ENCODE measurements at places on chromosomes 4 and X.

DNA sequence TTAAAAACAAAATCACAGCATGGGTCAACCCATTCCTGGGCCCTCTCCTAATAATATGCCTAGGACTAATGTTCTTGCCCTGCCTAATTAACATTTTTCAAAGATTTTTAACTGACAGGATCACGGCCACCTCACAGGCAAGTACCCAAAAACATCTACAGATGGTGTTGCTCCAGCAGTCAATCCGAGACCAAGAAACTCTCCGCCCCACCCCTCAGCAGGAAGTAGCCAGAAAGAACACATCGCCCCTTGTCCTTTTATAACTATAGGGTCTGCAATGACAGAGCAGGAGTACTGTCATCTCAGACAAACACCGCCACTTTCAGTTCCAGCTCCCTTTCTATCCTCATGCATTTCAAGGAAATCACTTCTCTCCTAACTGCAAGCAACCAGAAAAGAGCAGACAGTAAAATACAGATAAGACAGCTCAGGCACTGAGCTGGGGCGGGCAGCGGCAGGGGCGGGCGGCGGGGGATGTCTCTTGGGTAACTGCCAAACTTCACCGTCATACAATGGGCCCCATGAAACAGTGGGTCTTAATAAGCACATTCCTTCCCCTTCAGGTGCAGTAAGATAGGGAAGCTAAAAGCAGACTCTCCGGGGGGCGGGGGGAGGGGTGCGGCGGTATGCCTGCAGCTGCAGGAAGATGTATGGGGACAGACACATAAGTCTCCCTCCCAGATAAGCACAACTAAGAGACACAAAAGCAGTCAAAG, 67.4 kb downstream of the ZNF182 start:
- DNase-seq, result no peak

- DNase-seq, result no peak
Observed at GRCh38 chr4:139674875-139675550, 9.4 kb downstream of the MGST2 start.

DNA sequence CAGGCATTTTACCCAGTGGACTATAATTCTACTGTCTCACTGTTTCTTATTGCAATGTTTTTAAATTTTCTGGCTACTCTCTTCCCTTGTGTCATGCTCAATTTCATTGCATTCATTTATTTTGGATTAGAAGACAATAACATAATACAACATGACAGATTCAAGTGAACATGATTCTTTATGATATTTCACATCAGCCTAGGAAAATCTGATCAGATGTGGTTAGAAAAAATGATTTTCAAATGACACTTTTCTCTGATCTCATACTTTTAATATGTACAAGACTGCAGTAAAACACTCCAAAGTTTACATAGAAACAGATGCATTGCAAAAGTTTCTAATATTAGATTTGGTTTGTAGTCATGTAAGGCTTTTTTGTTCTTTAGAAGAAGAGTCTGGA, 586.0 kb downstream of the ACTRT1 start:
- DNase-seq, result no peak

DNA sequence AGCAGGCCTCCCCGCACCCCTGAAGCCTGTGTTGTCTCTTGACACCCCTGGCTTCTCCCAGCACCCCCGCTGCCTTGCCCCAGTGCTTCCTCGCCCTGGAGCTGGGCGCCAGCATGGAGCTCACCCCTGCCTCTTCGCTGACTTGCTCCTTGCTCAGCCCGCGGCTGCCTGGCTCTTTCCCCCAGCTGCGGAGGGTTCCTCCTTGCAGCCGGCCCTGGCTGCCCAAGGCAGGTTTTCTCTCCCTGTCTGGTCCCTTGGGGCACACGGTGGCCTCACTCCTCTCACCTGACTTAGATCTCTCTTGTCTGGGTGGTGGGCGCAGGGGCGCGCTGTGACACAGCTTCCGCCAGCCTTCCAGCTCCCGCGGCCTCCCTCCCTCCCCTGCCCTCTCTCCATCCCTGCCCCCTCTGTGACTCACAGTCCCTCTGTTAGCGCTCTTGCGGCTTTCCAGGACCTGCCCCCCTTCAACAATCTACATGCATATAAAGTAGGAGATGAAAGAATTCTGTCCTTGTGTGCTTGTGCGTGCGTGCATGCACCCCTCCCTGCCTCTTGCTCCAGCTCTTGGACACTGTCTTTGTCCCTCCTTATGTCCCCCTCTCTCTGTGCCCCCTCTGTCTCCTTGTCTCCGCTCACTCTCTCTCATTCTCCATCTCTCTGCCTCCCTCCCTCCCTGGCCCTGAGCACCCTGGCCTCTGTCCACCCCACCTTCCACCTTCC, 2.2 kb downstream of the PLXNB3 start:
- DNase-seq, result no peak

- peak; percentile 29 for DNase-seq
Observed at GRCh38 chrX:118976599-118977340, 2.4 kb downstream of the LONRF3 start.

GRCh38 chr4:53863736-53864365, 200.6 kb downstream of the CHIC2 start:
- DNase-seq, result no peak

DNA sequence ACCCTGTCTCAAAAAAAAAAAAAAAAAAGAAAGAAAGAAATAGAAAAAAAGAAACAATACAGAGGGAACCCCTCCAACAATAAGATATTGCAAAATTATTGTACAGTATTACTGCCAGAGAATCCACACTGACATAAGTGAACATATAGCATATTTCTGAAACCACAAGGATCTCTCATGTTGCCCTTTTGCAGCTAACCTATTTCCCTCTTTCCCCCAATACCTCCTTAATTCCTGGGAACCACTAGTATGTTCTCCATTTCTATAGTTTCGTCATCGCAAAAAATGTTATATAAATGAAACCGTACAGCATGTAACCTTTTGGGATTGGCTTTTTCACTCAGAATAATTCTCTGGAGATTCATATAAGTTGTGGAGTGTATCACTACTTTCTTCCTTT, 20.0 kb upstream of the BMP2K start:
- DNase-seq, result no peak

- peak; percentile 22 for DNase-seq
Observed at GRCh38 chrX:115233497-115234455, at the start of gene LRCH2. Gene LRCH2 (minus strand): TSS chrX:115234096. CDS start chrX:115234041, 55 bp downstream.

DNA sequence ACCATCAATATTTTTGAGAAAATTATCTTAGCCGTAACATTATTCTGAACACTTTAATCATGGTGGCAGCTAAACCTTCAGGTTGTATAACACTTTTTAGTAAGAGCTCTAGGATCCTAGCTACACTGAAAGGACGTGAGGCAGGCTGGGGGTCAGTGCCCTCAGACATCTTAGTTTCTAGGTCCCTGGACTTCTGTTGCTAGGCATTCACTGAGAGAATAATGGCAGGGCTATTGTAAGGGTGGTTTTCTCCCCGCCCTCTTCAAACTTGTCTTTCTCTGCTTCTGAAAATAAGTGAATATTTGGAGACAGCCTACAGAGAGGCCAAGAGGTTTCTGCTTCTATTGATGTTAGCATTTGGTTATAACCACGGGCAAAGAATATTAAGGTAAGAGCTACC, 15.4 kb upstream of the MMRN1 start:
- DNase-seq, result no peak

DNA sequence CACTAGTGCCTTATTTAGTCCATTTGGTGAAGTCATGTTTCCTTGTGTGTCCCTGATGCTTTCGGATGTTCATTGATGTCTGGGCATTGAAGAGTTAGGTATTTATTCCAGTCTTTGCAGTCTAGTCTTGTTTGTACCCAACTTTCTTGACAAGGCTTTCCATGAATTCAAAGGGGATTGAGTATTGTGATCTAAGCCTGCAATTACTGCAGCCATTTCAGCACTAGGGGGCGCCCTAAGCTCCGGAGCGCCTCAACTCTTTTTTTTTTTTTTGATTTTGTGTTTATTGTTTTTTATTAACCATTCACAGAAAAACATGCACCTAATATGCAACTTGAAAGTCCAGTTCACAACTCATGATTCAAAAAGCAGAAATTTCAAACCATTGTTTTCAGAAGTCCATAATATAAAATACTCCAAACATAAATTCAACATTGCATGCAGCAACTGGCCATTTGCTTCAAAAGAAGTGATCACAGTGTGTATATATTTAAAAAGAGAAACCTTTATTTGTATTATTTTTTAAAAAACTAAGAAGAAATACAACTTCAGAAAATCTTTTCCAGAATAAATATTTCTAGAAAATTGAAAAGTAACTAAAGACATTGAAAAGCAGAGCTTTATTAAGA, 59.2 kb downstream of the PTPN13 start:
- no peak for DNase-seq

DNA sequence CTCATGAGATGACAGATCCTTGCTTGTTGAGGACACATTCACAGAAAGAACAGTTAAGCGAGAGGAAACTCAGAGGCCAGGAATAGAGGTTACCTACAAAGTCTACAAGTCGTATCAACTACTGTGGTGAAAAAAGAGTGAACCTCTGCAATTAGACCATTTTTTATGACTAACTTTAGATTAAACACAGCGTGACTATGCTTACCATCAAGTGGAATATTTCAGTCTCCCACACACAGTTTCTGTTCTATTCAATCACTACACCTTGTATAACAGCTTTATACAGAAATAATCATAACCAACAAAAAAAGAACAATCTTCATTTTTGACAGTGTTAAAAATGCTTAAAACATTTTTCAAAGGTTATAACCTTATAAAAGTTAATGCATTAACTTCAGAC, 46.6 kb downstream of the ADAMTS3 start:
- DNase-seq, result no peak

GRCh38 chrX:124719060-124719459, 372.7 kb downstream of the SH2D1A start:
- DNase-seq, result no peak

DNA sequence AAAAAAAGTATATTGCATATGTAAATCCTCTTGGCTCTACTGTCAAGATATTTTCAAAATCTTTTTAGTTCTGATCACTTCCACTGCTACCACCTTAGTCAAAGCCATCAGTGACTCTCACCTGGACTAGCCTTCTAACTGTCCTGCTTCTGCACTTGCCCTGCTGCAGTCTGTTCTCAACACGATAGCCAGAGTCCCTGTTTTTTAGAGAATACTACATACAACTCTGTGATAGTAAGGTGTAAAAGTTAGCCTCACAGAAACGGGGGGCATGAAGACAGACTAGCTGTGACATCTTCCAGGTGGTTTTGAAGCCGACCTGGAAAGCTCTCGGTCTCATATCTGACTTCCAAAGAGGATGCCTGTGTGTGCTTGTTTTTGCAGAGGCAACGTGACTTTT, 24.7 kb downstream of the EIF2S3 start:
- DNase-seq, result no peak

- no peak for DNase-seq
Observed at GRCh38 chrX:100350704-100351489, 59.2 kb downstream of the PCDH19 start.

DNA sequence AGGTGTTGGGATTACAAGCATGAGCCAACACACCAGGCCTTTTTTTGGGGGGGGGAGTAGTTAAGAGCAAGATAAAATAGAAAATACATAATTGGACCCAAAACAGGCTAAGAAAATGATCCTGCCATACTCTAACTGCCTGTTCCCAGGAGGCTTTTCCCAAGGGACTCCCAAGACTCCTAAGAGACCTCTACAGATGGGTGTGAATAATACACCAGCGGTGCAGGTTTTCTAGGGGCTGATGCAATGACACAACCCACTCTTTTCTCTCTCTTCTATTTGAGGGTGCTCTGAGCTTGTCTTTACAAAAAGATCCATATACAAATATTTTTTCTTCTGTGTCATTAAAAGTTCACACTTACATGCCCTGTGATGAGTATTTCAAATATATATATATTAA, 116.9 kb downstream of the RASL11B start:
- no peak for DNase-seq

DNA sequence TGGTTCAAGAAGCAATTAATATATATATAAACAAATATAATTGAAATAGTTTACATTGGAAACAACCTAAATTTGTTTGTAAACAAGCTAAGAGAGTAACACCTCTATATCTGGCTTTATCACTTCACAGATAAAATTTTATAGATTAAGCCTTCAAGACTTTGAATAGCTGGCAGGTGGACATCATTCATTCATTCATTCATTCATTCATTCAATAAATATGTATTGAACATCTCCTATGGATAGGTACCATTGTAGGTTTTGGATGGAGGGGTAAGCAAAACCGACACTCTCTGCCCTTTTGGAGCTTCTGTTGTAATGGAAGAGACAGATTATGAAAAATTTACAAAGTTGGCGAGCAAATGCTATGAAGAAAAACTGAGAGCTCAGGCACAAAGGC, 35.2 kb downstream of the GUCY1A1 start:
- no peak for DNase-seq

- DNase-seq, result no peak
Observed at GRCh38 chr4:70749313-70749712, 27.5 kb downstream of the RUFY3 start.

DNA sequence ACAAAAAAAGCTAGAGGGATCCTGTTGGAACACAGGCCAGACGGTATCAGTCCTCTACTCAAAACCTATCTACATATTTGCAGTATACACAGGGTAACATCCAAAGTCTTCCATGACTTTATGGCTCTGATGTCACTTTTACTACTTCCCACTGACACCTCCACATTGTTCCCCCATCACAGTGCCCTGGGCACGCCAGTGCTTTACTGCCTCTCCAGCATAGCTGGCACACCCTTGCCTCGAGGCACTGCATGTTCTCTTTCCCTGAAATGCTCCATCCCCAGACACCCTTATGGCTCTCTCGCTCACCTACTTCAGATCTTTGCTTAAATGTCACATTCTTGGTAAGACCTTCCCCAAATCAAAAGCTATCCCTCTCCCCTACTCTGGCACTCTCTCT, 6.3 kb upstream of the ATP10D start:
- DNase-seq, result no peak

DNA sequence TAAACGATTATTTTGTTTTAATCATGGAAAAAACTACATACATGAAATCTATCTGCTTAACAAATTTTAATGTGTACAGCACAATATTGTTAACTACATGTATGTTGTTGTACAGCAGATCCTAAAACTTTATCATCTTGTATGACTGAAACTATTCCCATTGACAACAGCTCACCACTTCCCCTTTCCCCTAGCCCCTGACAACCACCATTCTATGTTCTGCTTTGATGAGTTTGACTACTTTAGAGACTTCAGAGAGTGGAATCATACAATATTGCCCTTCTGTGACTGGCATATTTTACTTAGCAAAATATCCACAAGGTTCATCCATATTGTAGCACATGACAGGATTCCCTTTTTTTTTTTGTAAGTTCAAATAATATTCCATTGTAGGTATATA, 185.9 kb downstream of the CFAP299 start:
- DNase-seq, result no peak

DNA sequence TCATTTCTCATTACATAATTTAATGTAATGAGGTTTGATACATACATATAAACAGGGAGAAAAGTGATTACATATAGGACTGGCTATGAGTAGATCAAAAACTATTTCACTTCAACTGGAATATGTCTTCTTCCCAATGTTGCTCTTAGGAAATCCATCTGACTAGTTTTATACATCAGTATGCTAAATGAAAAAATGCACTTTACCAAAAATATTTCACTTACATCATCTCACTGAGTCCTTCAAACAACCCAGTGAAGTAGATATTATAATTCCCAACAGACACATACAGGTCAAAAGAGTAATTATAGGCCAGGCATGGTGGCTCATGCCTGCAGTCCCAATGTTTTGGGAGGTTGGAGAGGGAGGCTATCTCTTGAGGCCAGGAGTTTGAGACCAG, 215.9 kb downstream of the MID1 start:
- no peak for DNase-seq

GRCh38 chr4:74282926-74283325, 25.3 kb upstream of the EPGN start:
- DNase-seq, result no peak

All from tibial artery (tissue), 4 donors.